ENCODE measurements at places on chromosomes 2 and 18.

- no peak for DNase-seq
Measured at GRCh38 chr2:205802065-205802464, 119.8 kb downstream of the NRP2 start.

GRCh38 chr2:156909983-156910382 is 347.5 kb upstream of the GALNT5 start:
- DNase-seq: no peak

DNA sequence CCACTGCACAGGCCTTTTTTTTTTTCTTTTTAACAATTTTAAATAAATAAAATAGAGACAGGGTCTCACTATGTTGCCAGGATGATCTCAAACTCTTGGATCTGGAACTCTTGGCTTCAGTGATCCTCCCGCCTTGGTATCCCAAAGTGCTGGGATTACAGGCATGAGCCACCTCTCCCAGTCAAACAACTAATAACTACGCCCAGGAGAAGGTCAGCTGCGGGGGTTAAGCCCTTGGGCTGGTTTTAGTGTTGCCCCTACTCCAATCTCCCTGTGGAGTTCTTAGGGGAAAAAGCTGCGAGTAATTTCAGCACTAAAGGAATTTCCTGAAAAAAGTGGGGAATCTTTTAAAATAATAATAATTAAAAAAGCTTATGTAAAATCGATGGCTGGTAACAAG is 96.4 kb upstream of the XPO1 start:
- DNase-seq: no peak

DNA sequence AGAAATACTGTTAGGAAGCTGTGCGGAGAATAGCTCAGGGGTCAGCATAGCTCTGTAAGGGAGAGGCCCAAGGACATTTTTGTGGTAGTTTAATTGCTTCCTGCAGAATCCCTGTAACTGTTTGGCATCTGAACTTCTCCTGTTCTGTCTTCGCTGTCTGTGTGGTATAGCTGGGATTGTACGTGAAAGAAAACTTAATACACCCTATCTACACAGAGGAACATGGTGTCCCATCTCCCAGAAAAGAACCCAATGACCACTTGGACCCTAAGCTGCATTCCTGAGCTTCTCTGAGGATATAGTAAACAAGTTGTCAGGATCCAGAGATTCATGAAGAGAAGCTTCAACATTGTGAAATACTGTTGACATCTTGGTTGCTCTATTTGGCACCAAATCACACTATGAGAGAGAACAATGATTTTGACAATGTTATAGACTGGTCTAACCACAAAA is 81.3 kb downstream of the CDC42EP3 start:
- no peak for DNase-seq

DNA sequence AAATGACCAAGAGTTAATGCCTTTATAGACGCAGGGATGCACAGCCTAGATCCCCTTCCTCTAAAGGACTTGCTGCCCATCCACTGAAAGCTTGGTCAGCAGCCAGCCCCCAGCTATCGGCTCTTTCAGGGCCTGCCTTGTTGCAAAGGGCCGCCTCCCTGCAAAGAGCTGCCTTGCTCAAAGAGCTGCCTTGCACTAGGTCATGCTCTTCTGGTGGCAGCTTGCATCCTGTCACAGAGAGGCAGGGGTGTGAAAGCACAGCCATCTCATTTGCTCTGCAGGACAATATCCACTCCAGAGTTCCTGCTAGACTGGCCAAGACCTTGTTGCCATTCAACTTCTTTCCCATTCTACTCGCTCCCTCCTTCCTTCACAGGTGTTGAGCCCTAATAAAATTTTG is 137.1 kb downstream of the MCFD2 start:
- no peak for DNase-seq

GRCh38 chr18:58497845-58498244 is 131.0 kb downstream of the ALPK2 start:
- DNase-seq: no peak

GRCh38 chr2:74778381-74779264 is 55.3 kb upstream of the HK2 start:
- no peak for DNase-seq

DNA sequence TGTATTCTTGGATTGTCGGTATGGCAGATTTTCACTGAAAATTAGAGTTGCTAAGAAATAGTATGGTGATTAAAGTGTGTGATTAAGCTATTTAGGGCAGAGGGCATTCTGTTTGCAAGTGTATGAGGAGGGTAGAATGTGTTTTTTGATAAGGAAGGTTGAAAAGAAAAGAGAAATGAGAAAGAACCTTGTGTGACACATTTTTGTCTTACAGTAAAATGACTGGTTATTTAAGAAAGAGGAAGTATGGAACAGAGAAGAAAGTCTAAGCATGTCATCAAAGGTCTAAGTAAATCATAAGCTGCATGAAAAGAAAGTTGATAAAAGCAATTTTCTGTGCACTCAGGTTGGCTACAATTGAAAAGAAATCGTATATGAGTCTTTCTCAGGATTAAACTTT is 5.2 kb upstream of the RSAD2 start:
- DNase-seq: no peak

GRCh38 chr18:23969664-23970063 is 44.9 kb upstream of the TTC39C start:
- no peak for DNase-seq

DNA sequence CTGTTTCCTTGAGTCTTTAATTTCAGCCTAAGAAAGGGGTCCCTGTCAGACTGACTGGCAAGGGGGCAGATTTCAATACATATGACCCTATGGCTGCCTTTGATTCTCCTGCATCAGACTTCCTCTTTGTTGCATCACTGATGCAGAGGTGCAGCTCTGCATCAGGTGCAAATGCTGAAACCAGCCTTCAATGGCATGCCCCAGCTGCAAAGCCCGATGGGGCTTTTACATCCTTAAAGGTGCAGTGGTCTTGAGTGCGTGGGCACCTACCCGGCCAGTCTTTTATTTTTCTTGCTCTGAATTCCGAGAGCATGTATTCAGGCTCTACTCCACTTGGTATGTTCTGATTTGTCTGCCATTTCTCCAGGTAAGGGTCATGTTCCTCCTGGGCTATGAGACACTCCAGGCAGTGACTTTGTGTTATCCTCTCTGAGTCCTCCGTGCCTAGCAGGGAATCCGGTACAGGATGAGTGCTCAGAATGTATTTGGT is 169.5 kb downstream of the MYCN start:
- DNase-seq: no peak

- DNase-seq: no peak
Measured at GRCh38 chr2:220682616-220683015, 889.5 kb downstream of the EPHA4 start.

GRCh38 chr18:63617049-63617914 is 26.8 kb downstream of the SERPINB4 start:
- no peak for DNase-seq

DNA sequence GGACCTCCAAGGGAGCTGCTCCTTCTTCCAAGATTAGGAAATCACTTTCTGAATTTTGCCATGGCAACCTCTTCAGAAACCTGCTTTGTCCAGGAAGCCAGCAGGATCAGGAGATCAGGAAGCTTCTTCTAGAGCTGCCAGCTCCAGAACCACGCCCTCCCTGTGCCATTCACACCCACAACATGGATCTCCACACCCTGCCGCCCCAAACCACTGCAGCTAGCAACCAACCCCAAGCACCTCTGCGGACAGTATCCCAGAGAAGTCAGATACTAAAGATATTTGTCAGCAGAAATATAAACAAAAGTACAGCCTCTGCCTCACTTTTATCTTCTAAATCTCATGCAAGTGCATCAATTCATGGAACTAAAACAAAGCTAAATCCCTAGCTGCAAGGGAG is 106.4 kb downstream of the VIT start:
- no peak for DNase-seq

GRCh38 chr2:62501069-62501468 is 4.9 kb downstream of the TMEM17 start:
- no peak for DNase-seq

DNA sequence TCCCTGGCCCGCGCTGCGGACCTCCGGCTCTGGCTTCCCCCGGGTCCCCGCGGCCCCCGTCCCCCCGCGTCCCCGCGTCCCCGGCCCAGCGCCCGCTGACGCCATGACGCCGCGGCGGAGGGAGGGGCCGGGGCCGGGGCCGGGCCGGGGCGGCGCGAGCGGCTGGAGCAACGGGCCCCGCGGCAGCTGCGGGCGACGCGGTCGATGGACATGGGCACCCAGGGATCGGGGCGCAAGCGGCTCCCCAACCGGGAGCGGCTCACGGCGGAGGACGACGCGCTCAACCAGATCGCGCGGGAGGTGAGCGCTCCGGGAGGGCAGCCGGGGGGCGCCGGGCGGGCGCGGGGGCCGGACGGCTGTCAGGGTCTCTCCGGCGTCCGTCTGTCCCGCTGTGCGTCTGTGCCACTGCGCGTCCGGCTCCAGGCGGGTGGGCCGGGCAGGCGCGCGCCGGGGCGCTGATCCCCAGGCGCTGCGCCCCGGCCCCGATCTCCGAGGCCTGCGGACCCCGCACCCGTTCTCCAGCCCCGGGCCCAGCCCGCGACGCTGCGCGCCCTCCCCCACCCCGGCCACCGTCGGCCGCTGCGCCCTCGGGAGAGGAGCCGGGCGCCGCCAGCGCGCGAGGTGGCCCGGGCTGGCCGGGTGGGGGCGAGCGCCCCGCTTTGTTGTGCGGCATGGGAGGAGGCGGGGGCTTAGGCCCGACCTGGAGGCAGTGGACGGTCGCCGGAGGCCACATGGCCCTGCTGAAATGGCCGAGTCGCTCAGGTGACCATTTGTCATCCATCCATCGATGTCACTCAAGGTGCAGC is at the start of gene LRRFIP1:
Gene LRRFIP1 (plus strand): TSS at position 147 of the 806 bp plus-strand sequence. CDS start 58 bp downstream, at position 205.
- DNase-seq: no peak

DNA sequence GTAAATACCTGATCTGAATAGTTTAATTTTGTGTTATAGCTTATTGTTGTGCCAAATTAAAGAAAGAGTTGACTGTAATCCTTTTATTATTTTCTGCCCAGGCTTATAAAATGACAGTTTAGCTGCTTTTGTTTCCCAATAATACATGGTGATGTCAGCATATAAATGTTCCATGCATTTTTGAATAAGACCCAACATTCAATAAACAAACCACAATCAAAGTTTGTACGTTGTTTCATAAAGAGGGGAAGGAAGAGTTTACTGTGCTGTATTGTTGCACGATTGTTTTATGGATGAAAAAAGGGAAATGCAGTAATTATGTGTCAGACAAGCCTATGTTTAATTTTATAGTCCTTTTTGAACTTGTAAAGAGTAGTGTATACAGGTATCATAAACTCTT is 177.2 kb upstream of the SCN7A start:
- DNase-seq: no peak

DNA sequence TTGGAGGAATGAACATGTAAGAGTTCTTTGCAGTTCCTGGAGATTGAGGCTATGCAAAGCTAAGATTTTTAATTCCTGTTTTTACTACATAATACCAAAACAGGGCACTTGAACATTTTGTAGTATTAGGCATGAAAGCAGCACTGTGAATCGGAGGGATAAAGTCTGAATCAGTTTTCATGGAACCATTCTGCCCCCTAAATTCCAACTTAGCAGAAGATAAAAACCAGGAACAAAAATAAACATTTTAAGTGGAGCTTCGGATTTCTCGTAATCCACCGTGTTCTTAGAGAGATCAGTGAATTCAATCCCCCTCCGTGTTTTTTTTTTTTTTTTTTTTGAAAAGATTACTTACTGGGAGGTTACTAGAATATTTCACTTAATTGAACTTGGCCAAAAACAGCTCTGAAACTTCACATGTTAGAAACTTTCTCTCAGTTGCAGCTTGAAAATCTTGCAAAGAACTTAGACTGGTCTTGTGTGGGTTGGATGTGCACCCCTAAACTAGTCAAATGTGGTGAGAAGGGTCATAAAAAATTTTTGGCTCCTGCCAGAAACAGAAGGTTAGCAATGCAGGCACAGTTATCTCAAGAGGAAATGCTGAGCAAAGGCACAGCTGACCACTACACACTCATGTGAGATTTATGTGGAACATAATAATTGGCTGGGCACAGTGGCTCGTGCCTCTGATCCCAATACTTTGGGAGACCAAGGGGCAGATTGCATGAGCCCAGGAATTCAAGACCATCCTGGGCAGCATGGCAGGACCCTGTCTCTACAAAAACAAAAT is 145.4 kb upstream of the RNF152 start:
- DNase-seq: no peak

- DNase-seq: no peak
Measured at GRCh38 chr2:156380117-156380645, 47.7 kb upstream of the NR4A2 start.

DNA sequence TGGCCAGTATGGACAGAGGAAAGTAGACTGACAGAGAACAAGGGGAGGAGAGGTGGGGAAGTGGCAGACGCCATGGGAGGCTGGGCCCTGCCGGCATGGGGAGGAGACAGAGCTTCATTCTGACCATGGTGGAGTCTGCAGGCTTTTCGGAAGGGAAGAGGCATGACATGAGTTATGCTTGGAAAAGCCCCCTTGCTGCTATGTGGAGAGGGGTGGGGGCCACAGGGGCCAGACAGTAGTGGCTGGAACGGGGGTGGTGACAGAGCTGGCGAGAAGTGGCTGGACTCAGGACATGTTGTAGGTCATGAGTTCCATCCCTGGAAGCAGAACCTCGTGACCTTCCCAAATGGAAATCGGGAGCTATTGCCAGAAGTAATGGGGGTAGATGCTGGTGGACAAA is 66.7 kb upstream of the DAPL1 start:
- no peak for DNase-seq

DNA sequence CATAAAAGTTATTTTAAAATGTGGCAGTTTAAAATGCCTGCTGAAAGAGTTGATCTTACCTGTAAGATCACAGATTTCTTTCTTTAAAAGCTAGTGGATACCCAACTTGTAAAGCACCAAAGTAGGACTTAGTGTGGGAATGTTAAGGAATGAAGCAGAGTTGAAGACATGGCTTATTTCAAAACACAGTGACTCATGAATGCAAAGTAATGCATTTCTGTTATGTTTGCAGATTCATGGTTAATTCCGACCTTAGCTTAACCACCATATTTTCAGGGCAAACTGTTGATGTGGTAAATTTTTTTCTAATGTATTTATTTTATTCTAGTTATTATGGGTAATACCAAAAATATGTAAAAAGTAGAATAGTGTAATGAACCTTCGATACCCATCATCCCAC is 206.8 kb upstream of the FOSL2 start:
- DNase-seq: no peak

- DNase-seq: no peak
Measured at GRCh38 chr2:240252191-240252871, 111.9 kb upstream of the OTOS start.

DNA sequence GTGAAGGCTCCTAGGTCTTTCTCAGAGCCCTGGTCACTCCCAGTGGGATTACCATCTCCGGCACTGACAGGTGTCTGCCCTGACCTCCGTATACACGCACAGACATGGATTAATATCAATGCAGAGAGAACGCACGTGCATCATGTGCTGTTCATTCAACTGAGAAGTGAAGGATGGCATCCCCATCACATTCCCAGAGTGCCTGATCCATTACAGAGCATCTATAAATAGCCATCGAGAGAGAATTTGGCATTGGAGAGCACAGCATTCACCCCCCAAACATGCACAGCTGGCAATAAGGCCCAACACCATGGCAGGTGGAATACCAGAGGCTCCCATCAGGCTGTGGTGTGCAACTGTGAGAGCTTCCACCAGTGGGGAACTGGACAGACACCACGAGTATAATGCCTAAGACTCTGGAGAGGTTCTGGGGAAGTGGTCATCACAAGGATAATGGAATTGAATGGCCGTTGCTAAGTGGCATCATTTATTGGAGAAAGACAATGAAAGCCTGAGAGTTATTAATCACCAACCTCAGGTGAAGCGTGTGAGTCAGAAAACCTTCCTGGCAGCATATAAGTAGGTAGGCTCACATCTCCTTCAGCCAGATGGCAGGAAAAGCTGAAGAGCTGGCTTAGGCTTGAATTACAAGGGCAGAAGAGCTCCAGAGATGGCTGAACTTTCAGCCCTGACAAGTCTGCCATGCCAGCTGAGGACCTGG is 244.5 kb upstream of the ID2 start:
- no peak for DNase-seq

Measured in smooth muscle cell of the brain vasculature (primary cell).